NCI-H446 (cell line): ENCODE measurements at places on chromosomes 7 and 10.

GRCh38 chr7:30468041-30468440 is 10.5 kb downstream of the NOD1 start:
- no peak for DNase-seq

GRCh38 chr7:82049891-82050533 is 280.2 kb upstream of the HGF start:
- DNase-seq: no peak

DNA sequence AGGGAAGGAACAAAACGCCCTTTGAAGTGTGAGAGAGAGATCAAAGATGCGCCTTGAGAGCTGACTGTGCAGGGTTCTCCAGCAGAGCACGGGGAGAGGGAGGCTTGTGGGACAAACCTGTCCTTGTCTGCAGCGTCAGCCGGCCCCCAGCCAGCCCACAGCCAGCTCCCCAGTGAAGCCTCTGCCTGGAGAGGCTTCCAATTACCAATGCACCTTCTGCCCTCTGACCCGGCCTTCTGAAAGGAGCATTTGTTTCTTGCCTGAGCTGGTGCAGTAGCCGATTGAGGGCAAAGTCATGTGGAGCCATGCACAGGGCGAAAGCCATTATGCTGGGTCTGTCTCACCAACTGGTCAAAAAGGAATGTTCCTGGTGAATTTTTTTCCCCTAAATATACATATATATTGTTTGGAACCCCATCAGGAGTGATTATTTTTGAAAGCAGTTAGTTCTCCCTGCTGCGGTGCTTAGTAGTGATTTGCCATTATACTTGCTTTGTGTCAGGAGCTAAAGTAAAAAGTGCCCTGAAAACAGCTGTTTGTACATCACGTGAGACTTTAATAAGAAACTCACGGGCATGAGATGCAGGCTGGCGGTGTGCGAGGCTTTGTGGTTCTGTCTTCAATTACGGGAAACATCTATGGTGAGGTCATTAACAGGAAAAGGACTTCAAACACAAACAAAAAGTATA is 268.6 kb downstream of the KLF6 start:
- DNase-seq: no peak

GRCh38 chr10:71842422-71842821 is 8.6 kb downstream of the PSAP start:
- DNase-seq: no peak

GRCh38 chr7:133845005-133845404 is 282.1 kb upstream of the LRGUK start:
- no peak for DNase-seq

DNA sequence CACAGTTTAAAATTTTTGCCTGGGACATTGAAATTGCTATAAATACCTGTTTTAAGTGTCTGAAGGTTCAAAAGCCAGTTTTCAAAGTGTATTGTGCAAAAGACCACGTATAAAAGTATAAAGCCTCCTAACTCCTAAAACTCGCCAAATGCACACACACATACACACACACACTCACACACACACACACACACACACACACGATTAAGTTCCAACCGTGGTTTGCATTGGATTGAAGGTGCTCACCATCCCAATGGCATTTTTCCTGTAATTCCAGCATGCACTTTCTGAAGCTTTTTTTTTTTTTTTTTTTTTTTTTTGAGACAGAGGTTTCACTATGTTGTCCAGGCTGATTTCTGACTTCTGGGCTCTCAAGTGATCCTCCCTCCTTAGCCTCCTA is 2.8 kb upstream of the RGS10 start:
- no peak for DNase-seq

- no peak for DNase-seq
Observed at GRCh38 chr7:30995536-30995935, 31.8 kb downstream of the GHRHR start.

- DNase-seq: no peak
Observed at GRCh38 chr7:105815576-105815975, 60.8 kb downstream of the ATXN7L1 start.

GRCh38 chr7:149171892-149172533 is 23.3 kb upstream of the ZNF282 start:
- no peak for DNase-seq

DNA sequence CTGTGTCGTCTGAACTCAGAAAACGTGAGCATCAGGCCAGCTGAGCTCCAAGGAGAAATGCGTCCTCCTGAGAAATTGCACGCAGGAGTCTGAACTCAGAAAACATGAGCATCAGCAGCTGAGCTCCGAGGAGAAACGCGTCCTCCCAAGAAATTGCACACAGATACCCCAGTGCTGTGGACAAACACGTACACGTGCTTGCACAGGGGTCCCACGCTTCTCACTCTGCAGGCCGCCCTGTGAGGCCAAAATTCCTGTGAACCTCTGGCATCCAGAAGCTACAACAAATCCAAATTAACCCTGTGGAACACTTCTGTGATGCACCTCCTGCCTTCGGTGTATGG is 133.8 kb downstream of the WDR37 start:
- DNase-seq: no peak

DNA sequence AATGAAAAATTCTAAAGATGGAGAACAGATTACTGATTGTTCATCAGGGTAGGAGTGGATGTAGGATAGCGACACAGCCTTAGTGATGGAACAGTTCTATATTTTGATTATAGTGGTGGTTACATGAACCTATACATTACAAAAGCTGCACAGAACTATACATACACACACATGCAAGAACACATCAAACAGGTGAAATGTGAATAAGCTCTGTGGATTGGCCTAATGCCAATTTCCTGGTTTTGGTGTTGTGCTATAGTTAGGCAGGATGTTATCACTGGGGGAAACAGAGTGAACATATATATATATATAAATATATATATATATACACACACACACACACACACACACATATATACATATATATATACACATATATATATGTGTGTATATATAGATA is 76.4 kb upstream of the PIK3CG start:
- DNase-seq: no peak

DNA sequence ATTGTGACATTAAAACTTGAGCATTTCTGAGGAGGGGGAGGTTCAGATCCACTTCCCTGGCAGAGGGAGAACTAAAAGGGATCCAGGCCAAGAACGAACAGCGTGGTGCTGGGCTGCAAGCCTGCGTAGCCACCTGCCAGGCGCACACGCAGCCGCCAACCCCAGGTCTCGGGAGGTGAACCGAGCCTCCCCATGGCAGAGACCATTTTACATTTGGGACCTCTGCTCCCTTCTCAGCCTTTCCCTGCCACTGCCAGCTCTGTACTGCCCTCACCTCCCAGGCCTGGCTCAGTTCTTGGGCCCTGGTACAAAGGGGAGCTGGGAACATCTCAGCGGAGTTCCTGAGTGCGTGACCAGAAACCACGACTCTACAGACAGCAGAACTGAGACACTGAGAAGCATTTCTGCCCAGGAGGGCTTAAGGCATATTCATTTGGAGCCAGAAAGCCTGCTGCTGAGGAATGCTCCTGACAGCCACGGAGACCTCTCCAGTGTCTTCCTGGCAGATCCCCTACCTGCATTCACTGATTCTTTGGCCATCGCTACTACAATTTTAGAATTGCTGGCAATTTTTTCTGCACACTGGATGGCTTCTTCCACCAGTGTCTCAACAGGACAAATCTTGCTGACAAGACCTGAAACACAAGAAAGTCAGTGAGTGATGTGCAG is 7.6 kb downstream of the ECHS1 start:
- peak; percentile 20 for DNase-seq

DNA sequence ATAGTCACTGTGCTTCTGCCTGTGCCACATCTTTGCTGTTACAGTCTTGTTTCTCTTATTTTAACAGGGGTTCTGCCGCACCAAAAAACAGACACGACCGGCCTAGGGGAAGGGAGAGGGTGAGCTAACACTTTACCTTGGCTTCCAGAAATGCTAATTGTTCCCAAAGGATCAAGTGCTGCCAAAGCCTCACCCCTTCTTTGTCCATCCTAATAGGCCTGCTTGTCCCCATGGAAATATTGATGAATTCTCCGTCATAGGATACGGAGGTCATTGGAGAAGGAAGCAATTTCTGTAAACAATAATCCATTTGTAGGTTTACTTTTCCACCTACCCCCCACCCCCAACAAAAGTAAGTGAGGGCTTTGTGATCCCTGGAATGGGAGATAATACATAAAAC is 567.3 kb downstream of the KCNMA1 start:
- DNase-seq: no peak

GRCh38 chr10:23606456-23606855 is 167.6 kb downstream of the OTUD1 start:
- DNase-seq: no peak

GRCh38 chr7:38746438-38746837 is 115.3 kb upstream of the AMPH start:
- DNase-seq: no peak

GRCh38 chr7:10913457-10913856 is 60.2 kb upstream of the PHF14 start:
- DNase-seq: no peak

DNA sequence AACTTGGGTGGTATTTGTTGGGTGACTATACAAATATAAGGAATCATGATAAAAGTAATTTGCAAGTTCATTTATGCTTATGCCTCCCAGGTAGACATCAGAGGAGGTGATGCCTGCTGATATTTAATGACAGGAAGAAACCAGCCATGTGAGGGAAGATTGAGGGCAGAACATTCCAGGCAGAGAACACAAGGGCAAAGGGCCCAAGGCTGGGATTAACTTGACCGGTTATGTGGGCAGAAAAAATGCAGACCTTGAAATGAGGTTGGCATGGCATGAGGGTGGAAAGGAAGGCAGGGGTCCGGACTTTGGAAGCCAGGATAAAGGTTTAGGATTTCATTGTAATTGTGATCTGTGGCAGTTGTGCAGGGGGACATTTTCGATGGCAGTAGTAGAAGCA is 68.0 kb upstream of the MTPN start:
- DNase-seq: no peak

- DNase-seq: no peak
Observed at GRCh38 chr7:37430640-37431039, 18.0 kb downstream of the ELMO1 start.

- DNase-seq: no peak
Observed at GRCh38 chr10:110167149-110167548, 40.3 kb upstream of the MXI1 start.

DNA sequence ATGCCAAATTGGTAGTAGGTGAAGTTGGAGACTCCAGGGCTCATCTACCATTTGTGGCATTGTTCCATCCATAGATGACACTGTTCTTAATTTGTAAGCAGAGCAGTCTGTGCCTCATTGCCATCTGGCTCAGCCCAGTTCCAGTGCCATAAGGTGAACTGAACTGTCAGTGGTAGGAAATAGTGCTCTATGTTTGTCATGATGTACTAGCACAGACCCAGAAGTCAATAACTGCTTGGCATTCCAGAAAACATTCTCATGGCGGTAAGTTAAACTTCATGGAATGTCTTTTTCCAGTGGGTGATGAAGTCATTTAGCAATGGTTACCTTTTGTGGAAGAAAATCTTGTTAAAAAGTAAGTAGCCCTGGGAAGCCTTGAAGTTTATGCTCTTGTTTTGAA is 302.7 kb downstream of the SUGCT start:
- no peak for DNase-seq
